Stimulated activated CD4-positive, alpha-beta T cell treated with anti-CD3 and anti-CD28 coated beads, TNF-alpha, amount 100 ng/mL, for 1 hour (primary cell): ENCODE measurements at places on chromosomes 3 and 15.

- no peak for DNase-seq
Measured at GRCh38 chr15:46671336-46671735, 1036.5 kb downstream of the SQOR start.

DNA sequence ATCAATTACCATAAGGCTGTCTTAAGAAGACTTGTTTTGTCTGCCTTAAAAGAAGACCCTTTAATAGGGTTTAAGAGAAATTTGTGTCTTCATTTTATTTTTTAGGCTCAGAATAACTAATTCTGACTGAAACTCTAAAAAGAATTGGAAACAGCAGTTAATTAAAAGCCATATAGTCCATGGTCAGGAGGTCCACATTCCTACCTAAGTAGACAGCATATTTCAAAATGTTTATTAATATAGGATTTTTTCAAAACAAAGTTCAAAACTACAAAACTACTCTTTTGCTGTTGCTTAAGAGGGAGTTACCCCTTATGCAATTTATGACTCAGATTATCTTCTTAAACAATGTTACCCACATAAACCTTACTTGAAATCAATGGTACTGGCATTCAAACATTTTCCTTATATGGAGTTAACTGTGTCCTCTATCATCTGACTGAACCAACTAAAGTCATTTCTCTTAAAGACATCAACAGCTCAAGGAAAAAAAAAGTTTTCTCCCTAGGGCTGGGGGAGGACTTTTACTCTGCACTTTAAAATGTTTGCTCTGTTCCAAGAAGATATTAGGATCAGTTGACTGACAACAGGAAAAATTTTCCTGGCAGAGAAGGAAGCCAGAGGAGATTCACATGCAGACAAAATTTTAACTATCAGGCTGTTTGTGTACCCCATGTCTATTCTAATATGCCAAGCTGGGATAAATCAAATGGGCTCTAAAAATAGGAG, 56.8 kb upstream of the NANOGP8 start:
- no peak for DNase-seq

DNA sequence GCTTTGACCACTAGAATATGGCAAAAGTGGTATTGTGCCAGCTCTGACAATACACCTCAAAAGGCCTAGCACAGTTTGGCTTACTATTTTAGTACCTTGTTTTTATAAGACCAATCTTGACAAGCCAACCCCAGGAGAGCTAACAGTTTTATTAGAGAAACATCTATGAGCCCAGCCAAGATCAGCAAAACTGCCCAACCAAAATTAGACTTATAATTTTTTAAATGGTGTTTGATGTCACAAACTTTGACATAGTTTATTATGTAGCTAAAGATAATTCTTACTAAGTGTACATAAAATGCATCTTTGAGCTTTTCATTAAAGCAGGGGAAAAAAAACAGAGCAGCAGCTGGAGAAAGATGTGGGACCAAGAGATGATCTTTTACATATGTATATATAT, 537.5 kb downstream of the ZPLD1 start:
- no peak for DNase-seq

DNA sequence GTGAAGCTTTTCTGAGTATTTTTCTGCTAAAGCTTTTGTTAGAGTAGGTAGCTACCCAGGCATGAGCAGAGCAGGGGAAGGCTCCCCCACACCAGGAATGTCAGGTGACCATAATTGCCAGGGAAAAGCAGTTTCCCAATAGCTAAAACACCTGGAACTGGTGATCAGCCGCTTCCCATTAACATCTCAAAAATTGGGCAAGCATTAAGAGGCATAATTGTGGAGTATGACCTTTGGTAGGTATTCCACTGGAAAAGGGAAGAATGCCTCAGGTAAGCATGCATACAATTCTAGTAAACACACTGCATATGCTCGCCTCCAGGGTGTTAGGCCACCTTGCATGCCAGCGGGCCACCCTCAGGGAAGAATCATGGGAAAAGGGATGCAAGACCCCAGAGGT, 84.5 kb downstream of the CCR1 start:
- no peak for DNase-seq

- DNase-seq: no peak
Measured at GRCh38 chr3:55426486-55426885, 60.6 kb downstream of the WNT5A start.

DNA sequence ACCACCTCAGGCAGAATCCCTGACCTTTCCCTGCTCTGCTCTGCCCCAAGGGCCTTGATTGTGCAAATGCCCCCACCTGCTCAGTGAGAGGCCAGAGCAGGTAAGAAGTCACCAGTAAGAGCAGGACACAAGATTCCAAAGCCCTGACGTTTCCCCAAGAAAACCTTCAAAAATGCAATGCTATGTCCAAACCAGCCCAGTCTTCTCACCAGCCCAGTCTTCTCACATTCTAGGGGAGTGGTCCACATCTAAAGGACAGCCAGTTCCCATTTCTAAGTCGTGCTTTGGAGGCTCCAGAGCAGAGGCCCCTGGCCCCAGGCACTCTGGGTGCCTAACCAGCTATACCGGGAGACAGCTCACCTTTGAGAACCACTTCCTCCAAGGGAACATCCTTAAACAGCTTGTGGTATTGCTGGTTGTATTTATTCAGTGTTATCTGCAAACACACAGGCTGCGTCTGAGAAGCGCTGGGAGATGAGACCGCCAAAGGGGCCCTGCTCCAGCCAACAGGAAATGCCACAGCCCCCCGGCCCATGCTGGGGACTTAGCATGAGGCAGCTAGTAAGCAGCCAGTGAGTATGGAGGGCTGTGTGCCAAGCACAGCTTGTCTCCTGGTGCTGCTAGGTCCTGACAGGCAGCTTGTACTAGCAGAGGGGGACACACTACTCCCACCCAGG, 29.3 kb downstream of the GRAMD2A start:
- no peak for DNase-seq

DNA sequence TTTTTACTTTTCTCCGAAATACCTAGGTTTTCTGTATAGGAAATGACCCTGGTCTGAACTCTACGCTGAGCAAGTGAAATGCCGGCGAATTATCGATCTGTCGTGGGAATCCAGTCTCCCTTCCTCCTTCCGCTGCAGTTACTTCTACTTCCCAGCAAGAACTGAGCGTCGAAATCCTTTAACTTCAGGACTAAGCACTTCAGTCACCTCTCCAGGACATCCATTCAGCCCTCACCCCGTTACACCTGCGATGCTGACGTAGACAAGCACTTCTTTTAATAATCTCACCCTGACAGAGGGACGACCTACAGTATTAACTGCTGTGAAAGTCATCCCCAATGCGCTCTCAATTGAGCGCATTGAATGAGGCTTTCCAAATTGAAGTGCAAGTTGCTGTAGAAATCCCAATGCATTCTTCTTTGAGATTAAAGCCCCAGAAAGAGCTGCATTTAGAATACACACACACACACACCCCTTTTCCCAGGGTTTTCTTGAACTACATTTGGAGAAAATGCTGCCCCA, 1.3 kb downstream of the TOP2B start:
- no peak for DNase-seq

- no peak for DNase-seq
Measured at GRCh38 chr15:78201281-78202190, 32.8 kb downstream of the ACSBG1 start.

DNA sequence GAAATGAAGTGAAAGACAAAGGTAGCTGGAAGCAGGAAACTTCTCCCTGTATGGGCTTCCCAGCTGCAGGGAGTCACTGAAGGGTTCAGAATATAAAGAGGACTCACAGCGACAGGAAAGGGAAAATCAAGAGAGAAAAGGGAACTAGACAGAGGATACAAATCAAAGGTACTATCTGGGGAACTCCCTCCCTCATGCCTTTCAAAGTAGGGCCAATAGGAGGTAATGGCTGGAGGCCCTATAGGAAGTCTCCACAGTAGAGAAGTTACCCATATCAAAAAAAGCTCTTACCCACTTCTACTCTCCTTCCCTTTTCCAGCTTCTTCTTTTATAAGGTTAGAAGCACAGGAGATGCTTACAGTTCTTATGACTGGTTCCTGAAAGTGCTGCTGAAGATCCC, 43.5 kb downstream of the FMN1 start:
- no peak for DNase-seq

GRCh38 chr3:45443459-45443858, 55.1 kb downstream of the LARS2 start:
- DNase-seq: no peak

- DNase-seq: no peak
Measured at GRCh38 chr3:7397097-7397496, 536.2 kb downstream of the GRM7 start.

GRCh38 chr3:55746808-55747413, 259.8 kb upstream of the WNT5A start:
- no peak for DNase-seq

- no peak for DNase-seq
Measured at GRCh38 chr15:79105141-79105540, 14.6 kb upstream of the RASGRF1 start.

GRCh38 chr3:182041668-182042291, 330.1 kb downstream of the SOX2 start:
- no peak for DNase-seq

GRCh38 chr3:13112521-13113345, 39.5 kb upstream of the IQSEC1 start:
- DNase-seq: no peak

- no peak for DNase-seq
Measured at GRCh38 chr3:42549131-42549530, 32.6 kb downstream of the SEC22C start.

DNA sequence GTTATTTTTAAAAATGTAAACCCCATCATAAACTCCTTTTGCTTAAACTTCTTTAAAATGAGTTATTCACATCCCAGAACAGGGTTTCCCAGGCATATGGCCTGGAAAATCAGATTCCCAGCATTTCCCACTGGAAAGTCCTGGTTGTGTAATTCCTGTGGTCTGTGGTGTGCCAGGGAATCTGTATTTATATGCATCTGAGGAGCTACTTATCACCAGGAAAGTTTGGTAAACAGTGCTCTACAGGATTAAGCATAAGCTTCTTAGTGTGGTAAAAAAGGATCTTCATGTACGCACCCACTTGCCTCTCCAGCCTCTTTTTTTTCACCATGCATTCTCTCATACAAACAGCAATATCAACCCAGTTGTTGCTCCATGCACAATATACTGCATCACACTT, 28.2 kb downstream of the MEIS2 start:
- no peak for DNase-seq
